ENCODE measurements at places on chromosomes 12 and 14.

- no peak for DNase-seq
These were observed 191.9 kb downstream of the STXBP6 start for GRCh38 chr14:24858052-24858451.

DNA sequence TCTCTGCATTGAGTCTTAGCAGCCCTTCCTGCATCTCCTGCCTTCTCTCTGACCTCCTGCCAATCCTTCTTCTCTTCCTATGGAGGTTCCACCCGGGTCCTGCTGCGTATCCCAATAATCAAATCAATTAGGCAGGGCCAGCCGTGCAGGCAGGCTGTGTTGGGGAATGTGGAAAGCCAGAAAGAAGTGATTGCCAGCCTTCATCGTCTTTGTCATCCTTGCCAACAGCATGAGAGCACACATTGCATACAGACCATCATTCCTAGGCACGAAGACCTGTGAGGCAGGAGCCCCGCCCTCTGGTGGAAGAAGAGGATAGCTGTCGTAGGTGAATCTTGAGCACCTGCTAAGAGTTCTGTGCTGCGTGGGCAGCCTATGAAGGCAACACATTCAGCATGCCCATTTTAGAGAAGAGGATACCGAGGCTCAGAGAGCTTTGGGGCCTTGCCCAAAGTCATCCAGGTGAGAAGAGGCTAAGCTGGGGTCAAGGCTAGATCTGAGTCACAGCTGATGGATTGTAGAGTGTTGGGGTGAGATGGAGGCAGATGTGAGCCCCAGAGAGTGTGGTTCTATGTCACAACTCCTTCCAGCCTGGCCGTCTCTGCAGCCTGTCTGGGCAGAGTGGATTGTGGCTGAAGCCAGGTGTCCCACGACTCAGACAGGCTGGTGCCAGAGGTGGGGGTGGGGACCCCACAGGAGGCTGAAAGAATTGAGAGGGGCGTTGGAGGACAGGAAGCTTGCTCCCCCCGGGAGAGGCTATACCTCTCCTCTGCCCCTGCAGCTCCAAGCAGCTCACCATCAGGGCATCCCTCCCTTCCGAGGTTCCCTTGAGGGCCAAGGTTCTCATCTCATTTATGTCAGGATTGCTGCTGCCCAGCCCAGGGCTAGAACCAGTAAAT lies 12.7 kb downstream of the C14orf132 start:
- DNase-seq = no peak

DNA sequence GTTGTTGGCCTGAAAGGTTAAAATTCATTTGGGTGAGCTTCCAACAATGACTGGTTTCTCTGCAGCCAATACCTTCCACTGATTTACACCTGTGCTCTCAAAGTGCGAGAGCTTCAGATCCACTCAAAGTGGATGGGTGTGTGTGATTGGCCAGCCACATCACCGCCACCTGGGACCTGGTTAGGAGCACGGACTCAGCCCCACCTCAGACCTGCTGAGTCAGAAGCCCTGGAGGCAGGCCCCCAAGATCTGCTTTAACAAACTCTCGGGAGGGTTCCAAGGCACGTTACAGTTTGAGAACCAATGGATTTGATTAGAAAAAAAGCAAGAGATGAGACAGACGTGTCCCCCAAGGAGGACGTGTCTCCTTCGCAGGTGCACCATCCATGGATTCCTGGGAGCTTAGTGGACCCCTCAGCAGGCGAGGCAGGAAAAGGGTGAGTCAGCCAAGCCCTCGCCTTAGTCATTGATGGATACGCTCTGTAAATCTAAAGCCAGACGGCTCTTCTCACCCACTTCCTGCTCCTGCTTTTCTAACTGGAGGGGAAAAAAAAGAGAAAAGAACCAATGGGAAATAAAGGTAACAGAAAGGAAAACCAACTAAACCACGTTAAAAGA lies 24.5 kb downstream of the FZD10 start:
- DNase-seq = no peak

GRCh38 chr14:62736048-62737043 lies 308.9 kb downstream of the KCNH5 start:
- DNase-seq = no peak

- DNase-seq = no peak
These were observed 734.2 kb downstream of the MED13L start for GRCh38 chr12:115543269-115543668.
